NCI-H510A (cell line): ENCODE measurements at places on chromosomes 7 and 10.

DNA sequence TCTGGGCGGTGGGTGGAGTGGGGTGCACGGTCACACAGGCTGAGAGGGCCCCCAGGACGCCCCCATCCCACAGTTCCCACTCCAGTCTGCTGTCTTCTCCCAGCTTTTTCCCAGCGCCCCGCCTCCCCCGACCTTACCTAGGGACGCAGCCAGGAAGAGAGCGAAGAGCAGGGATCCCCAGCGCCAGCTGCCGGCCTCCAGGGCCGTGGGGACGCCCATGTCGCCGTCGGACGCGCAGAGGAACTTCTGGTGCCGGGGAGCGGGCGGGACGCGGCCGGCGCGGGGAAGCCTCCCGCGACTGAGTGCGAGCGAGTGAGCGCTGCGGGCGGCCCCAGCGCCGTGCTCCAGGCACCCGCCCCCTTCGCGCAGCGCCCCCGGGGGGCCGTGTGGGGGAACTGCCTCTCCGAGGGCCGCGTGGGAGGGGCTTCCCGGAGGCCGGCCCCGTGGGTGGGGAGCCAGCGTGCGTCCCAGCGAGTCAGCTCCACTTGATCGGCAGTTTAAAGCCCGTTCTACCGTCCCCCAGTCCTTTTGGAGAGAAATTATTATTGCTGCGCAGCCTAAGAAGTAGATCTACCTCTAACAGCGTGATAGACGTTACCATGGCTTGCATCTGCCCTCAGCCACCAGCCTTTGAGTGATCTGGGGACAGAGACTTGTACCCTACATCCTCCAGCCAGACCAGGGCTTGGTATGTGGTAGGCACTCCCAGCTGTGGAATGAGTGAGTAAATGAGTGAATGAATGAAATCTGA is at the start of gene VSIR:
Gene VSIR (minus strand): TSS at position 300 of the 751 bp plus-strand sequence. CDS start 81 bp downstream, at position 219.
- DNase-seq: no peak

DNA sequence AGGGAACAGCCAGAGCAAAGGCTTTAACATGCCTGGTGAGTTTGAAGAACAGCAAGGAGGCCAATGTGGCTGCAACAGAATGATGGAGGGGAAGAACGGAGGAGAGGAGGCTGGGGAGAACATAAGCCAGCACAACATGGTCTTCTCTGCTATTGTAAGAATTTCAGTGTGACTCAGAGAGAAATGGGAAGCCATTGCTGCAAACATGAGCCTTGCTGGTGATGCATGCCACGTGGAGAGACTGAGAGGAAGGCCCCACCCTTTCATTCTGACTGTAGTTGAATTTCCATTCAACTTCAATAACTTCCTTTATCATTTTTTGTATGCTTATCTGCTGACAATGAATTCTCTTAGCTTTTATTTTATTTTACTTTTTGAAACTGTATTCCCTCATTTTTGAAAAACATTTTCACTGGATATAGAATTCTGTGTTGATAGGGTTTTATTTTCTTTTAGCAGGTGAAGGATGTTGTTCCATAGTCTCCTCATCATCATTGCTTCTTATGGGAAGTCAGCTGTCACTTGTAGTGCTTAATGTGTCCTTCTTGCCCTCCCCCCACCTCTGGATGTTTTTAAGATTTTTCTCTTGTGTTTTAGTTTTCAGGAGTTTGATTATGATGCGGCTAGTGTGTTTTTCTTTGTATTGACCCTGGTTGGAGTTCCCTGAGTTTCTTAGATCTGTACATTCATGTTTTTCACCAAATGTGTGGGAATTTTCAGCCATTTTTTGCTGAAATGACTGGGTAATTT is 46.4 kb upstream of the LEP start:
- no peak for DNase-seq

GRCh38 chr7:133975130-133975529 is 152.0 kb upstream of the LRGUK start:
- no peak for DNase-seq

DNA sequence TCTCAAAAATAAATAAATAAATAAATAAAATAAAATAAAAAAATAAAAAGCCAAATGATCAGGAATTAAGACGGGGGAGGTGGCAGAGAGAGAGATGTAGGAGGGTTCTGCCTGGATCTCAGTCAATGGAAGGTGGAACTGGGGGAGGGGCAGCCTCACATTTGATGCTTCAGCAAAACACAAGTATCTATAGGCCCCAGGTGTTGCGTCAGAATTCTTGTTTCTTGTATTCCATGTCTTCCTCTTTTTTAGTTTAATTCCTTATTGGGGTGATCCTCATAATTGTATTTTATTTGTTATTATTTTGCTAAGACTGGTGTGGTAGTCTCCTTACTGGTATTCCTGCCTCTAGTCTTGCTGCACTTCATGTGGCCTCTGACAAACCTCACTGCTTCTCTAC is 41.4 kb upstream of the SMARCD3 start:
- no peak for DNase-seq

DNA sequence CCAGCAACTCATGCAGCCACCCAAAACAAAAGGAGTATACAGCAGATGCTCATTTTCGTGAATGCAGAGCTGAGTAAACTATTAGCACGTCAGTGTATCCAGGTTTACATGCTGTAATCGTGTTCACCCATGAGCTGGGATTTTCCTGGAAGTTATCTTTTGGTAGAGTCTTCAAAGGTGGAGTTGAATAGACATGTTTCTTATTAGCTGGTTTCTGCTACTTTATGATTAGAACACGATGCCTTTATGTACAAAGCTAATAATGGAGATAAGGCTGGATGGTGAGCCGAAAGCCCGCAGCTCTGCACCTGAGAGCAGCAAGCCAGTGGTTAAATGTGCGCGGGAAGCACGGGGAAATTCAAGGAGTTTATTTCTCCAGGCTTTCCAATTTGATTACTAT is 123.8 kb downstream of the ADARB2 start:
- DNase-seq: no peak

- peak; percentile 40 for DNase-seq
These were observed 18.5 kb downstream of the MYH16 start for GRCh38 chr7:99290980-99291607.

GRCh38 chr7:139118805-139119485 is 9.4 kb upstream of the ZC3HAV1 start:
- DNase-seq: peak; percentile 18
